Posterior cingulate gyrus (tissue), 11 donors: ENCODE measurements at places on chromosomes 3 and 15.

DNA sequence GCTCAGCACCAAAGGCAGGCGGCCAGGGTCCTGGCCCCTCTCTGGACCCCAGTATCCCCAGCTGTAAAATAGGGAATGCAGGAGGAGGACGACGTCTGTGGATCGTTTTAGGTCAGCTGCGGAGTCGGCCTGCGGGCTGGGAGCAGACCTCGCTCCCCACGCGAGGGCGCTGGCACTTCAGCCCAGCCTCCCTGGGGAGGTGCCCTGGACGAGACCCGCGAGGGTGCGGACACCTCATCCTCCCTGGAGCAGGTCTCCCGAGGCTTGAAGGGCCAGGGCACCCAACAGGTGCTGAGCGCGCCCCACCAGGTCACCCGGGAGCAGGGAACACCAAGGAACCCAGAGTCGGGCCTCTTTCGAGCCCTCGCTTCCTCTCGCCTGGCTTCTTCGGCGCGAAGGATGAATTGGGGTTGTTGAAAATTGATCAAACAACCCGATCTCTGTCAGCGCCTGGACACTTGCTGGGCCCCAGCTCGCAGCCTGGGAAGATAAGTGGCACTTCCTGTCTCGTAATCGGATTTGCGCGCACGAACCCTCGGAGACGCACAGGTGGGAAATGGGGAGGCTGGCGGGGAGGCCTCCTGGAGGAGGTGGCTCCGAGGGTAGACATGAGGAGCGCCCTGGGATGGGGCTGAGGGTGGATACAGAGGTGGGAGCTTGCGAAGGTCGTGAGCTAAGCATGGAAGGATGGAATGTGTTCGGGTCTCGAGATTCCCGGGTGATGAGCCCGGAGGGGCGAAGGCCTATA, 588 bp upstream of the VIPR1 start:
- DNase-seq: no peak

DNA sequence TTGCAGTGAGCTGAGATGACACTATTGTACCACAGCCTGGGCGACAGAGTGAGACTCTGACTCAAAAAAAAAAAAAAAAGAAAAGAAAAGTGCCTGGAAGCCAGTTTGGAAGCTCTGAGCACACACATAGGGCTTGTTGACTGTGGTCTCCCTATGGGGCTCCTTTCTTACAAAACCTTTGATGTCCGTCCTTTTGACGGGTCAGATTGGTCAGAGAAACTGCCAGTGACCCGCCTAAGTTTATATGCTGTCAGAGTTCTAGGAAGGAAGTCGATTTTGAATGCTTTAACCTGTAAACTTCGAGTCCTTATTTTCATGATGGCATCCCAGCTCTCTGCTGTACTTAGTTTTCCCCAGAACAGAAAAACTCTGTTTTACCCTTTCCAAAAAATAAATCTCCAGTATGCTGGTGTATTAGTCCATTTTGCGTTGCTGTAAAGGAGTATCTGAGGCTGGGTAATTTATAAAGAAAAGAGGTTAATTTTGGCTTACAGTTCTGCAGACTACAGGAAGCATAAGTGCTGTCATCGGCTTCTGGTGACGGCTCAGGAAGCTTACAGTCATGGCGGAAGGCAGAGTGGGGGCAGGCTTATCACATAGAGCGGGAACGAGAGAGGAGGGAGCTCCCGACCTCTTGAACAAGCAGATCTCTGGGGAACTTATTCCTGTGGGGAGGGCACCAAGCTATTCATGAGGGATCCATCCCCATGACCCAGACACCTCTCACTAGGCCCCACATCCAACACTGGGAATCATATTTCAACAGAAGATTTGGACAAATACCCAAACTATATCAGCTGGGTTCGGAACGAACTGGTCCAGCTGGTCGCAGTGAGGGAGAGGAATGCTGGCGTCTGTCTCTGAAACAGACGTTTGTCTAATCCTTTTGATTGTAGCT, 72.3 kb downstream of the LMLN start:
- no peak for DNase-seq

DNA sequence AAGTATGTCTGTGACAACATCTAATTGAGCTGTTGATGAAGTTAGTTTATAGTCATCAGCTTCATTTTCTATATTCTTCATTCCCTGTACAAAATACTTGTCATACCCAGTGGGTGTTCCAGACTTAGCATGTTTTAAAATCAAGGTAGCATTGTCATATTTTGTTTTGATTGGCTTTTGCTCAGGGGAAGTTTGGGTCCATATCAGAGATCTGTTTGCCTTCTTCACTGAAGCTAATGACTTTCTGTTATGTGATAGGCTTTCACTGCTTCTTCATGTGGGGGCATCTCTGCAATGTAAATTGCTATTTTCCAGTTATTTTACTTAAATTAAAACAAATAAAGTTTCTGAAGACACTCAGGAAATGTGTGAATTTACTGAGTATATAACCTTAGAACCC, 15.1 kb downstream of the GLCE start:
- DNase-seq: no peak

DNA sequence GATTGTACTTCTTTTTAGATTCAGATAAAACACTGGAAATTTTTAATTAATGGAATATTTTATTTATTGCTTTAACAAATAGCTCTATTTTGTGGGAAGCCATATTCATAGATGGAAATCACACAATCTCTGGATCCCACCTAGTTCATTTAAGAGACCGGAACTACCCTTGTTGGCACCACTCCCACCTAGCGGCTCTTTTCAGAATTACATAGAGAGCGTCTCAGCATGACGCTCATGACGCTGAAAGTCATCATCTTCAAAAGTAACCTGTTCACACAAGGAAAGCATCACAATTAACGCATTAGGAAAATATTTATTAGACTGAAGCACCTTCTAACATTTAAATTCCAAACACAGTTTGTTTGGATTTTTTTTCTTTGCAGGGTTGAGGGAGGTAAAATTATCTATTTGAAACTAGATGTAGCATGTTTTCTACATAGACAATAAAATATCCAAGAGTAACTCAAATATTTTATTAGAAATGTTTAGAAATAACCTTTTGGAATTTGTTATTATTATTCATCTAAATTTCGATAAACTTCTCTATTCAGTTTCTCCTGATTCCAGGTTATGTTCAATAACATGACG, 214.9 kb upstream of the ARRDC4 start:
- no peak for DNase-seq

GRCh38 chr3:33911525-33912322, 113.3 kb downstream of the PDCD6IP start:
- no peak for DNase-seq

DNA sequence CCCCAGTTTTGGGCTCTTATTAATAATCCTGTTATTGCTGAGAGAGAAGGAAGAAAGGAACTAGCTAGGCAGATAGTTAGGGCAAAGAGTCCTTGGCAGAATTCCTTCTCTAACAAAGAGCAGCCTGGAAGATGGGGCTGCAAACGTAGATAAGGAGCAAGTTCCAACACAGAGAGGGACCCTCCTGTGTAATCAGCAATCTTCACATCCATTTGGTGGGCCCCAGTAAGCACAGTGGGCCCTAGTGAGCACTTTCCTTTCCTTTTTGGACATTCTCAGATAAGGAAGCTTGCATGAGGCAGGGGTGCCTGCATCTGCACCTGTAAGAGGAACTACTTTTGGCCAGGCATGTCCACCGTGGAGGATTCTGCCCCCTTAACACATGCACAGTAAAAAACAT, 119.6 kb upstream of the SGO1 start:
- DNase-seq: no peak

DNA sequence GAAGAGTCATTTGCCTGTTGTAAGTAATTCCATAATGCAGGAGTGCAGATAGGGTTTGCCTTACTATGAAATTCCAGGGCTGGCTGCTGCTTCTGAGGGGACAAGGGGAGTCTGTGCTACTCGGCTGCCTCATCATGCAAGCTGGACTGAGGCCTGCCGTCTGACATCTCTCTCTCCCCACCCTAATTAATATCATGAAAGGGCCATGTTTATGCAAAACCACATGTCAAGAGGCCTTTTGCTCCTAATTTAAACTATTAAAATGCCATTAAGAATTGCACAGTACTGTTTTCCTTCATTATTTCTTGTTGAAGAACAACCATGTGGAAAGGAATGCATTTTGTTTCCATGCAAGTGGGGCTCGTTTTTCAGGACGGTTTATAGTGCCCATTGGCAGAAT, 26.3 kb downstream of the CHST2 start:
- no peak for DNase-seq

- DNase-seq: peak; percentile 89
These were observed 683 bp upstream of the UNC45A start for GRCh38 chr15:90934256-90934948.

GRCh38 chr3:13411186-13411860, 8.8 kb downstream of the NUP210 start:
- DNase-seq: peak; percentile 84

- DNase-seq: no peak
These were observed 90.4 kb downstream of the NAALADL2 start for GRCh38 chr3:174949523-174949922.

DNA sequence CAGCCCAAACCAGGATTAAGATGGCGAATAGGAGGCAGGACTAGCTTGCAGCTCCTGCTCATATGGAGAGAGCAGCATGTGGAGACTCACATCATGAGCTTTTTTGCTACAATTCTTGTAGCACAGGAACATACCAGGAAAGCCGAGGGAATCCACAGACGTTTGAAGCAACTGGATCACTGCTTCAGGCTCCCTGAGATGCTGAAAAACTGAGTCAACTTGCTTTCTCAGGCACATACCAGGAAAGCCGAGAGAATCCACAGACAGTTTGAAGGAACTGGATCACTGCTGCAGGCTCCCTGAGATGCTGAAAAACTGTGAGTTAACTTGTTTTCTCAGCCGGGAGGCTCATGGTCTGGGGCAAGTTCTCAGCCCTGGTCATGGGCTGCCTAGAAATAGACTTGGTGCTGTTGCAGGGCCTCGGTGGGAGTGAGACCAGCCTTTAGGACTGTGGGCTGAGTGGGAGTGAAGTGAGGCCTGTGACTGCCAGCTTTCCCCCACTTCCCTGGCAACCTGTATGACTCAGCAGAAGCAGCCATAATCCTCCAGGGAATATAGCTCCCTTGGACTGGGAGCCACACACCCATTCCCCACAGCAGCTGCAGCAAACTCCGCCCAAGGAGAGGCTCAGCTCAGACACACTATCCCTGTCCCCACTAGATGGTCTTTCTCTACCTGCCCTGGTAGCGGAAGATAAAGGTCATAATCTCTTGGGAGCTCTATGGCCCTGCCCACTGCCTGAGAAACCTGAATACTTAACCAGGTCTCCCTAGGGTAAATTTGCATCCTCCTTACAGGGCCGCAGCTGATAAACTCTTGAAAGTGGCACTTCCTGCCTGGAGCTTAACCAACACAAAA, 51.9 kb upstream of the PFN2 start:
- DNase-seq: no peak

DNA sequence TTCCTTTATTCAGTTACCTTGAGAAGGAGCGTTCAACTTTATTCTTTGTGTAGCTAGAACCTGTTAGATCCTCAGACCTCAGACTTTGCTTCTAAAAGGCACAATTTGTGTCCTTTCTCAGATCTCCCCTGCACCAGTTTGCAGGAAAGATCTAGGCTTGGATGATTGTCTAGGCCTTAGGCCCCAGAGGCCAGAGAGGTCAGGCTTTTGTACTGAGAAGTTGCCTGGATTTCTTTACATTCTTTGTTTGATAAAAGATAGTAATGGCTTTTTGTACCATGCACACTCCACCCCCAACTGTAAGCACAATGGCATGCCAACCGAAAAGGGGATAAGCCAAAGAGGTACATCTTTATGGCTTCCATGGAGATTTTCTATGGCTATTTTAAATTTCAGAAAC, 719.6 kb upstream of the NR2F2 start:
- DNase-seq: no peak

GRCh38 chr3:51987568-51987967, 4.2 kb downstream of the ACY1 start:
- DNase-seq: no peak

DNA sequence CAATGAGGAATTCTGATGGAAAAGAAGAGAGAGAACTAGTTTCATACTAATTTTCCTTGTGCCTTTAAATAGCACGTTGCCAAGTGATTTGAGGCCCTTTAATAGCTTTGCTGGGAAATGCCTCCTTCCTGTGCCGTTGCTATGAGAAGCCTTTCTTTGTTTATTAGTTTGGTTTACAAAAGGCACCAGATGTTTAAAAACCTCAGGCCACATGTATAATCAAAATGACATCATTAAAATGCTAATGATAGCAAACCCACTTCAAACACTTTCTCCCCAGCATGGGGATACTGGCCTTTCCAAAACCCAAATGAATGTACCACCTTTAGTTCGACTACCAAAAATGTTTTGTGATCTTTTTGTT, 50.0 kb upstream of the TBC1D23 start:
- no peak for DNase-seq

DNA sequence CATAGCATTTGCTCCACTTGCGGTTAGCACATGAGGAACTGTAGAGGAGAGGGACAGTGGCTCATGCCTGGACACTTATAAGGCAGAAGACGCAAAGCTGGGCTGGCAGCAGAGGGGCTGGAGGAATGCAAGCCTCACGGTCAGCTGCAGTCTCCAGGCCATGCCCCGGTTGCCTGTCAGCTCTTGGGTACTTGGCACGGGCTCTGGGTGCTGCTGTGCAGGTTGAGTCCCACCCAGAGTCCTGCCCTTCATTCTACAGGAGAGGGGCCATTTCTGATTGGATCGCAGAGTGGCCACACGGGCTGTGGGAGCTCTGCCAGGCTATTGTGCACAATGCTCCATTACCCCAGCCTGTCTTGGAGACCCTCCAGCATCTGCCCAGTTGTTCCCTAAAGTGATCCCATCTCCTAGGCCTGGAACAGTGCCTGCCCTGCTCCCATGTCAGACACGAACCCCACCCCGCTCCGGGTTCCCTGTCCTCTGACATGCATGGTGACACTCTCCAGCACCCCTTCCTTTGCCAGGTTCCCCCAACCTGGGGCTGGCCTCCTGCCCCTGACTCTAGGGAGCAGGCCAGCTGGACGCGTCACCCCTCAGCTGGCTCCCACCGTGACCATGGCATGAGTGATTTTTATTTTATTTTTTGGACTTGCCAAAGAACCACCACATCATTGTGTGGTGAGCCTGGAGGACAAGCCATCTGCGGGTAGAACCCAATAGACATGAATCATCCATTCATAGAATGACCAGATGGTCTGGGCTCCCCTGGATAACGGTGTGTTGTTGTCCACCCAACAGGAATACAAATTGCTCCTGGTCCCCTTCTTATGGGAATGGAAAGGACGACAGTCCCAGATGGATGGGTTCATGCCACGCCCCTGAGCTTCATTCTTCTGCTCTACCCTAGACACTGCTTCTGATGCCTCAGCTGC, 51.0 kb upstream of the KLF13 start:
- DNase-seq: no peak

DNA sequence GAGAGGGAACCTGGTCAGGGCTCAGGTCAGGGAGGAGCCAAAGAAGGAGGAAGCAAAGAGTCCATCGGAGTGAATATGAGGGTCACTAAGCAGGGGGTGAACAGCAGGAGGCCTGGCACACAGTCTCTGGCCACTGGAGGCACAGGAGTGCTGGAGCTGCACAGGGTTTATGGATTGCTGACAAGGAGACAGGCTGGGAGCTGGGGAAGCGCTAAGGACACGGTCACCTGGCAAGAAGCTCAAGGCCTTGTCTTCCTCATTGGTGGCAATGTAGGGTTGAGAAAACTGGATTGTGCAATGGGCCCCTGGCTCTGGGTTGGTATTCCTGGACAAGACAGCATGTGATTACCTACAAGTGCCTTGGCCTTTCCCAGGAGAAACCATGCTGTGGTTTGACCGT, 5.8 kb upstream of the CAMP start:
- DNase-seq: no peak

- no peak for DNase-seq
These were observed 4.5 kb downstream of the HEMK1 start for GRCh38 chr3:50573566-50574443.

- DNase-seq: no peak
These were observed 526.6 kb upstream of the ZNF717 start for GRCh38 chr3:76311941-76312340.

- DNase-seq: peak; percentile 85
These were observed 71.7 kb upstream of the ABHD2 start for GRCh38 chr15:89016549-89017041.
